ENCODE measurements at places on chromosomes 12 and 14.

GRCh38 chr12:111812881-111813741 is 28.9 kb upstream of the MAPKAPK5 start:
- DNase-seq: peak; percentile 68

GRCh38 chr14:94643316-94644101 is 31.3 kb downstream of the SERPINA3 start:
- DNase-seq: no peak

DNA sequence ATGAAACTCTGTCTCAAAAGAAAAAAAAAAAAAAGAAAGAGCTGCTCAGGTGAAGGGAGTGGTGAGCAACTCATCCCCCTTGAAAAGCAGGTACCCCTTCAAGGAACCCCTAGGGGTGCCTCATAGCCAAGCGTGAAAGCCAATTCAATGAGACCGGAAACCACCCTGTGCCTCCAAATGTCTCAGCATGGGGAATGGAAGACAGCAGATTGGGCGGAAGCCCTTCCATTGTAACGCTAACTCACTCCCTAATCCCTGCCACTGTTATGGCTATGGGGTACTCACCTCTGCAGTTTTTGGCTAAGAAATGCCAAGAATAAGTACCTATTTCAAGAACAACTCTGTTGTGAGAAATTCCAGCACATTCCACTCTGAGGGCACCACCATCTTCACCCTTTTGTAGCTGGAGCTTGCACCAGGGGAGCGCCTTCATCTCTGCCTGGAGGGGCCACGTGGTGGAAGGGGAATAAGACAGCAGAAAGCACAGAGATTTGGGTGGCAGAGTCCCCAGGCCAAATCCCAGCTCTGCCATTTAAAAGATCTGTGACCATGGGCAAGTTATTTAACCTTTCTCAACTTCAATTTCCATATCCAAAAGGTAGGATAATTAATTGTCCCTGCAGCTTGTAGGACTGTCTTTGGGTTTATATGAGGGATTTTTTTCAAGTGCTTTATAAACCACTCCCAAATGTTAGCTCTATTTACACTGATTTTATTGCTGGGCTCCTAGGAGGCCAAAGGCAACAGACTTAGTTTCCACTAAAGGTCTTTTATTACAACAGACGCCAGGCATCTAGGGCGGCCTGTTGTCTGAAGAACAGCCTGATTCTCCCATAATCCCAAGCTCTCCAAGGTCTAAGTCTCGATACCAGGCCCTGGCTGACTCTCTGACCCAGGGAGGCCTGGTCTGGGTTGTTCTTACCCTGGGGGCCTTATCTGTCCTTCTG is 63.9 kb downstream of the ITPK1 start:
- DNase-seq: no peak

GRCh38 chr12:25376985-25377384 is 126.3 kb upstream of the KRAS start:
- DNase-seq: no peak

- DNase-seq: no peak
Measured at GRCh38 chr12:26090836-26091510, 33.9 kb downstream of the BHLHE41 start.

DNA sequence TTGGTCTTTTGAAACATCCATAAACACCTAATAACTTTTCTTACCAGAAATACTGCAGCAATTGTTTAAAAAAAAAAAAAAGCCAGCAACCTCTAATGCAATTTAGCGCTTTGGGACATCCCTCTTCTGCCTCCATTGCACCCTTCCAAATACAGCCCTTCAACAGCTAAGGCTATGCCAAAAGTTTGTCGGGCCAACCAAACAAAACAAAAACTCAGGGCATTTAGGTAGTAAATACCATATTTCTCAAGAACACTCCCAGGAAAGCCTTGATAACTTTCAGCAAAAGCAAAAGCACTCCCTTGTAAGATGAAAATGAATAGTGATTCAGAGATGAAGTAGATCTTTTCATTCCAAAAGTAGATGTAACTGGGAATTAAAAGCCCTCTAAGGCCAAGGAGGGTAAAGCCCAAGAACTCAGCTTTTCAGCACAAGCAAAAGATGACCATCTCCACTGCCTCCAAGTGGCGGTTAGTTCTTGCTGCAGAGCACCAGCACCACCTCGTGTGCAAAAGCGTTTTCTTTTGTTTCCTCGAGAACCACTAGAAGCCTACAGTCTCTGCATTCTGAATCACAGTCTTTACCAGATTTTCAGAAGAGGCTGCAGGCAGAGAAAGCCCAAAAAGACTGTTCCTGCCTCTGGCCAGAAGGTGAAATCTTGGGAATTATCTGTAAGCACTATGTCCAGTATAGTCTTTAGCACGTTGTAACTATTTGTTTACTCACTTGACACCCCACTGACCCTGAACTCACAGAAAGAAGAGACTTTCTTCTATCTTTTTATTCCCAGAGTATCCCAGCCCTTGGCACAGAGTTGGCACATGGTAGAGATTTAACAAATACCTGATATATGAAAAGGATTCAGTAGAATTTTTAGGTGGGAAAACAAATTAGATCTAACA is 53.1 kb downstream of the SIX6 start:
- peak; percentile 38 for DNase-seq

GRCh38 chr14:59591641-59592370 is 15.2 kb upstream of the CCDC175 start:
- DNase-seq: no peak

- DNase-seq: no peak
Measured at GRCh38 chr12:112218150-112218549, 92.8 kb downstream of the TRAFD1 start.

DNA sequence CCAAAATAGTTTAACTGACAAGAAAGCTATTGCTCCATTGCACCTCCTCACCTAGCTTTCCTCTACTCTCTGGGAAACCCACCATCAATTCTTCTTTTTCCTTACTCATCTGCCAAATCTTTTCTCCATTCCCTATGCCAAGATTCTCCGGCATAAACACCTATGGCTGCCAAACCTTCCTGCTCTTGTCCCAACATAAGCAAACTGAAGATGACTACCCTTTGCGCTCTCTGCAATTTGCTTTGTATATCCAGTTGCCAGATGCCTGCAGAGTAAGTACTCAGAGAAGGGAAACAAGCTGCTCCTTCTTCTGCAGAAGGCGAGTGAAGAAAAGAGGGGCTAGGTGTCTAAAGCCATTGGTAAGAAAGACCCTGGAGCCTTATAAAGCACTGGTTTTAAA is 11.5 kb downstream of the PTGER2 start:
- DNase-seq: no peak

GRCh38 chr14:61640158-61641136 is 54.9 kb upstream of the HIF1A start:
- DNase-seq: no peak

GRCh38 chr12:109612975-109613502 is 39.4 kb downstream of the MVK start:
- no peak for DNase-seq

- no peak for DNase-seq
Measured at GRCh38 chr12:43154498-43155045, 397.4 kb downstream of the ADAMTS20 start.

GRCh38 chr12:6914246-6914946 is at the start of gene ENO2:
Gene ENO2 (plus strand): TSS chr12:6914580. CDS start chr12:6915833, 1,253 bp downstream.
- DNase-seq: peak; percentile 52

GRCh38 chr12:100830003-100830795 is 35.6 kb downstream of the ANO4 start:
- no peak for DNase-seq

GRCh38 chr14:90759370-90760077 is 56.7 kb downstream of the TTC7B start:
- DNase-seq: no peak

DNA sequence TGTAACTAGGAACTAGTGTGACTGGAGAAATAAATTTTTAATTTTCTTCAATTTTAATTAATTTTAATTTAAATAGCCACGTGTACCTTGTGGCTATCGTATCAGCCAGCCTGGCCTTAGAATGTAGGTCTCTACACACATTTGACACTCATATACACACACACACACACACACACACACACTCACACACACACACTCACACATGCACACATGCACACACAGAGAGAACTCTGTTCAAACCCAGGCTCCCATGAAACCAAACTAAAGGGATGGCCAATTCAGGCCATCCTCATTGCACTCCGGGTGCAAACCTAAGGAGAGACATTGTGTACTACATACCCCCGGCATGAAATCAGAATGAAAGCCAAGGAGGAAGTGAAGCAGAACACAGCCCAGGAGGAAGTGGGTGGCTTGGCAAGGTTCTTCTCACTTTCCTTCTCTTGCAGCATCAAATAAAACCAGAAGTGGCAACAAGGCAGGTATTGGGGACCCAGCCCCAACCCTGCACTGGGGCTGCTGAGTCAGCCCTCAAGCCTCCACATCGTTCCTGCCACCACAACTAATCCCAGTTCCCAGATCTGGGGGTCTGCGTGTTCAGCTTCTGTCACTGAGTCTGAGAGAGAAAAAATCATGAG is 26.2 kb upstream of the CHPT1 start:
- DNase-seq: no peak

DNA sequence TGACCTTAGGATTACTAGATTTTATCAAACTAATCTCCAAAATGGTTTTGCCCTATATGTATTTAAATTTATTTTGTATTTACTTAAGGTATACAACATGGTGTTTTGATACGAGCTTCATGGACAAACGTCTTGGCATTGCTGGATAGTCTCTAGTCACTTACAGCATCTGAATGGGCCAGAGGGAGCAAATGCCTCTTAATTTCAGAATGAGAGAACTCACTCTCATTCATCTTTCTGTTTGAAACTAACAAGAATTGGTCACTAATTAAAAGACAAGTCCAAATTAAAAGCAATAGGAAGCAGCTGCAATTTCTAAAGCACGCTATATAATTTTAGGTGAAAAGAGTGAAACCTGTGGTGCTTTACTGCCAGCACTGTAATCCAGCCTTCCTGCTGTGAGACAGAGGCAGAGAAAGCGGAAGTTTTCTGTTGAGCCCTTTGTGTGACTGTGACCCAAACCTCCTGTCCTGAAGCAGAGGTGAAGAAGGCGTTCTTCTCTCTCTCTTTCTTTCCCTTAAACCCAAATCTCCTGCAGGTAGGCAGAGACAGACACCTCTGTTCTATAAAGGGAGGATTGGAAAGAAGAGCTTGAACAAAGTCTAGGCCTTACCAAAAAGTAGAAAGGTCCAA is 184.6 kb upstream of the NAV3 start:
- no peak for DNase-seq

GRCh38 chr12:118704527-118705241 is 276.7 kb upstream of the SRRM4 start:
- no peak for DNase-seq

DNA sequence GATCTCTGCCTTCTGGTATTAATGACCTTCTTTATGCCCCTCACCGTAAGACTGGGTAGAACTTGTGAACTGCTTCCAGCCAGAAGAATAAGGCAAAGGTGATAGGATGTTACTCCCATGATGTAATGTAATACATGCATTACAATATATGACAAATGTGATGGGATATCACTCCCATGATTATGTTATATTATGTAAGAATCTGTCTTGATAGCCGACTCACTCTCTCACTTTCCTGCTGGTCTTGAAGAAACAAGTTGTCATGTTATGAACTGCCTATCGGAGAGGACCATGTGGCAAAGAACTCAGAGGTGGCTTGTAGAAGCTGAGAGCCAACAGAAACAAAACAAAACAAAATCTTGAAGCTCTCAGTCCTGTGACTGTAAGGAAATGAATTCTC is 30.6 kb upstream of the OSBPL8 start:
- DNase-seq: no peak

DNA sequence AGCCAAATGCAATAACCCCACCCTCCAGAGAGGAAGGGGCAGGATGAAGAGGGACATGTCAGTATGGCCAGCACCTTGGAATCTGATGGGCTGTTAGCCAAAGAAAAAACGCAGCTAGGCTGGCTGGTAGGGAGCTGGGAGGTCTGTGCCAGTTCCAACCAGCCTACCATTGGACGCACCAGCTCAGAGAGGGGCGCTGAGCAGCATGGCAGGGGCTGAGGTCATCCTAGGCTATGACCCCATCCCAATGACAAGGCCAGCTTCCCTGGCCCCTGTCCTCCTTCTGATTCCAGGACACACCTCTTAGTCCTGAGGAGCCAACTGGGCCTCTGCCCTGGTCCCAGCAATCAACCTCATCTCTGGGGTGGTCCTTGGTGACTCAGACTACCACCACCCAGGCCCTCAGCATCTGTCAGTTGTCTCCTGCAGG is 12.2 kb downstream of the ACTN1 start:
- DNase-seq: no peak

GRCh38 chr12:77510985-77511384 is 319.7 kb upstream of the NAV3 start:
- no peak for DNase-seq

- DNase-seq: no peak
Measured at GRCh38 chr14:37118673-37119366, 53.6 kb downstream of the SLC25A21 start.

GRCh38 chr14:92973261-92973797 is 50.4 kb downstream of the CHGA start:
- DNase-seq: no peak

- no peak for DNase-seq
Measured at GRCh38 chr12:93429448-93429847, 12.3 kb downstream of the UBE2N start.

DNA sequence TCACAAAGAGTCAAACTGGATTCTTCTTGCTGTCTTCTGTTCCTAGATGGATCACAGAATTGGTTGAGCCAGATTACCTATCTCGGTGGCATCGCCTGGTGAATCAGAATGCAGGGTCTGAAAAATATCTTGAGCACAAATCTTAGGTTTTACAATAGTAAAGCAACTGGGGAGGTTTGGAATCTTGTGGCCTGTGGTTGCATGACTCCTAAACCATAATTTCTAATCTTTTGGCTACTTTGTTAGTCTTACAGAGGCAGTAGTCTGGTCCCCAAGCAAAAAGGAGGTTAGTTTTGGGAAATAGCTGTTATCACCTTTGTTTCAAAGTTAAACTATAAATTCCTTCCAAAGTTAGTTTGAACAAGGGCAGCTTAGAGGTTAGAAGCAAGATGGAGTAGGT is 1488.5 kb upstream of the FLRT2 start:
- no peak for DNase-seq

DNA sequence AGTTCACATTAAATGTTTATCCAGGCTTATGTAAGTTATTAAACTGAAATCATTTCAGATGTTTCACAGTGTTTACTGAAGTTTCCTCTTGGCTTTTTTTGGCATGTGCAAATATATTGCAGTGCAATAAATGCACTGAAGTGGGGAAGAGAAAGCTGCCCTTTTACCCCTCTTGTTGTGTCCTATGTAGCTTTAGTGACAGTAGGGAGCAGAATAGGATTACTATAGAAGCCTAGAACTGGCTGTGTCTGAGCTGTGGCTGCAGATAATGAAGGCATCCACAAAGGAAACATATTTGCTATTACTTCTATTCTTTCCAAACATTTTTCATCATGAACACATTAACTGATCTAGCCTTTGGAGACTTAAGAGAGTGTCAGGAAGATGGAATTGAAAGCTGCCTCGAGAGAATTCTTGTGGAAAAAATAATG is 24.1 kb upstream of the CNTN1 start:
- DNase-seq: no peak

Data from NCI-H526 treated with DMSO at 0.1 percent for 48 hours (cell line).